ENCODE measurements at places on chromosomes 1 and 21.
A peak's percentile ranks its signal among the peaks of the same experiment; 100 is the strongest.

DNA sequence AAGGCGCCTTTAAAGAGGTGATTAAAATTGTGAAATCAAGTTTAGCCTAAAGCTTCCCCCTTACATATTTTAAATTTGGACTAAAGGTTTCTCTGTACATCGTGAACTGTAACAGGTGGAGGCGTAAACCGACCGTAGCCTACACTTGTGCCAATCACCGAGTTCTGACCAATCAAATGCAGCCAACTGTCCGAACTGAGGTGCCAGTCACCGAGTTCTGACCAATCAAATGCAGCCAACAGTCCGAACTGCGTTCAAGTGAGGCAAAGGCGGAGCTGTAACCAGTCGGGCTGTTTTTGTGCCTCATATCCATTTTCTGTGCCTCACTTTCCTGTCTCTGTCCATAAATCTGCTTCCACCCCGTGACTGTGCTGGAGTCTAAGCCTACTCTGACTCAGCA, 7.4 kb downstream of the TFF1 start:
- no peak for DNase-seq

- no peak for DNase-seq
Measured at GRCh38 chr1:245863566-245864184, 643.4 kb downstream of the SMYD3 start.

- DNase-seq, result no peak
Measured at GRCh38 chr1:238450976-238451375, 560.3 kb upstream of the ZP4 start.

- no peak for DNase-seq
Measured at GRCh38 chr1:206911064-206911663, 10.6 kb downstream of the FCMR start.

DNA sequence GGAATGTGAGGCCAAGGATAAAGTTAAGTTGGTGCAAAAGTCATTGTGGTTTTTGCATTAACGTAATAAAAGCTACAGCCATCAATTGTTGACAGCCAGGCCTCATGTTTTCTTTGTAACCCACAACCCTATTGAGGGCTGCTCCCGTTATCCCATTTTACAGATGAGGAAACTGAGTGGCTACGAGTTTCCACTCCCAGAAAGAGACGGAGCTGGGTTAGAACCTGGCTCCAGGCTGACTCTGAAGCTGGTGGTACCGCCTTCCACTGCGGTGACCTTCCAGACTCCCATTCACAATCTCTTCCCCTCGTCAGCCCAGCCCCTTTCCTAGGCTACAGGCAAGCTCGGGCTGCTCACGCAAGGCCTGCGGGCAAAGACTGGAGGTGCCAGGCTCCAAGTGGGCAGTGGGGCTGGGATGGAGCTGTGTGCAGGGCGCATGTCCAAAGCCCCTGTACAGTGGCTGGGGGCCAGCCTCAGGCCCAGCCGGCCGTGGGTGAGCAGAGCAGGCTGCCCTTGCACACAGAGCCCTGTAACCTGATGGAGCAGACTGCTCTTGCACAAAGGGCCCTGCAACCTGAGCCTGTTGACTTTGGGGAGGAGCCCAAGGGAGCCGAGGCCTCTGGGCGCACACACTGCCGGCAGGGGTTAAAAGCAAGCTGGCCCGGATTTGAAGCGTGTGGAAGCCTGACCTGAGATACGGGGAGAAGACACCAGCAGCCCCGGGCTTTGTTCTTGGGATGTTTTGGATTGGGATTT, 97.4 kb upstream of the TMPRSS2 start:
- no peak for DNase-seq

GRCh38 chr1:229296541-229296941, 25.6 kb downstream of the RAB4A start:
- no peak for DNase-seq

GRCh38 chr1:4110888-4111287, 210.8 kb upstream of the C1orf174 start:
- no peak for DNase-seq

- DNase-seq, result no peak
Measured at GRCh38 chr1:89660224-89661061, 27.5 kb downstream of the LRRC8C start.

DNA sequence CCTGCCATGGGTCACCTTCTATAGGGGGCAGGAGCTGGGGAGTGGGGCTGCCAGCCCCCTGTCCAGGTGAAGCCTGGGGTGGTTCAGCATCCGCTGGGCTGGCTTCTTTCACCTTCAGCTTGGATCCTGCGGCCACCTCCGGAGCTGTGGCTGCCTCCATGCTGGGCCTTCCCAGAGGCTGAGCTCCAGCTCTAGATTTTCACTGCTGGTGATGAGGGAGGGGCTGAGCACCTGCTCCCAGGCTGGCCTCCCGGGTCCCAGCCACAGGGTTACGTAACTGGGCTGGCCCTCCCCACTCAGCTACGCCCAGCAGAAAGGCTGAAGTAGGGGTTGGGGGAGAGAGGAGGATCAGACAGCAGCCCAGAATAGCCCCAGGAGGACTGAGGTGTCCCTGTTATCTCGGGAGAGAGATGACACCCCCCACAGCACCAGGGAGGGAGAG, at the start of gene MYBPHL:
MYBPHL (minus strand) TSS at position 180 of the 442 bp plus-strand sequence; CDS start at position 160, 20 bp downstream.
- no peak for DNase-seq

DNA sequence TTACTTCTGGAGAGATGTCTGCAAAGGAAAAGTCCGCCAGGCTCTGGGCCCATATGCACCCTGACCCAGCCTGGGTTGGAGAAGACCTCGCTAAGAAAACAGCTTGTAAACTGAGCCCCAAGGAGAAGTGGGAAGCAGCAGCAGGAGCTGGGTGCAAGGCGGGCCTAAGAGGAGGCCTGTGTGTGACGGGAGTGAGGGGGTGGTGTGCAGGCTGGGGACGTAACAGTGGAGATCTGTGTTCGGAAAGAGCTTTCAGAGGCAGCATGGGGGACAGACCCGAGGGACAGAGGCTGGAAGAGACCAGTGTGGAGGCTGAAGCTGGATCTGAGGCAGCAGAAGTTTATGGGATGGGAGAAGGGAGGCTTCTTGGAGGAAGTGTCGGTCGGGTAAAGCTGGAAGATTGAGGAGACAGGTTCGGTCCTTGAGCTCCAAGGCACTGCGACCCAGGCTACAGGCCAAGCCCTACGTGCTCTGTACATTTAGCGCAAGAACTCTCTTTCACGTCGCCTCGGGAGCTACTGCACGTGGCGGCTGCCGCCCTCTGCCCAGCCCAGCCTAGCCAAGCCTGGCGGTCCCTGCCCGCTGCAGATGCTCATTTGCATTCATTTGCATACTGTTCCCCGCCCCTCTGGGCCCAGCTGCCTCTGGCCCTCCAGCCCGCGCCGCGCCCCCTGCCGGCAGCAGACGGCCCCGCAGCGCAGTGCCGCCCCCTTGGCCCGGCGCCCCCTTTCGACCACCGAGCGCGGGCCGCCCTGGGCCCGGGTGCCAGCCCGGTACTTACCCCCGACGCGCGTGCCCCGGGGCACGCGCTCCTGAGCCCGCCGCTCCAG, 6.3 kb downstream of the HPCA start:
- DNase-seq, result peak; percentile 66

Measured in GM12892 (cell line).